ENCODE measurements at places on chromosomes 4 and X. TPM values are rescaled to one million over a fixed set of nuclear protein-coding genes. Genes with fewer than 3 reads are reported as not detected.
A peak's percentile ranks its signal among the peaks of the same experiment; 100 is the strongest.

The MAGEB1 gene
- not detected for polyA plus RNA-seq

The FRMD7 gene
- polyA plus RNA-seq: not detected

- peaks cover 5% of the 10 kb centered on the region for H3K4me1 ChIP-seq
- H3K4me3 ChIP-seq: no peak overlapping the region
- H3K27me3 ChIP-seq: peaks cover 24% of the 10 kb centered on the region
- H3K36me3 ChIP-seq: no peaks in the 10 kb centered on the region
- no peak overlapping the region for H3K27ac ChIP-seq
- DNase-seq: no peak
These were observed 62.7 kb upstream of the USP9X start for GRCh38 chrX:41022566-41022965.

- no peaks in the 10 kb centered on the region for H3K27me3 ChIP-seq
- H3K27ac ChIP-seq: no peak overlapping the region
- H3K4me3 ChIP-seq: peak overlapping the region; percentile 65
- H3K36me3 ChIP-seq: no peaks in the 10 kb centered on the region
These were observed 55.1 kb downstream of the NBDY start for GRCh38 chrX:56783996-56784620.

DNA sequence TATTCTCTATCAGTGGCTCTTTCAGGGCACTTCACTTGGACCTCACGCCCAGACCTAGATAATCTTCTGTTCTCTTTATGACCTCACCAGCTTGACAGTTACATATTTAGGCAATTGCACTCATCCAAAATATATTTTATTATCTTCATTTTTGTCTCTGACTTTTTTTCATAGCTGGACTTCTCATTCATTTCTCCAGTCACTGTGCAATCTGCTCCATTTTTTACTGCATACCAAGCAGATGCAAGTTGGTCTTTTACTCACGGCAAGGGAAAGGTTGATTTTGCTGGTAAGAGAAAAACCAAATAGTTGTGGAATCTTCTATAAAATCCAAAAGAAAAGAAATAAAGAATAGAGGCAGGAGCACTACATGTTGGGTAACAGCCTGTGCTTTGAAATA, 31.7 kb downstream of the MAD2L1 start:
- H3K4me3 ChIP-seq: no peak overlapping the region
- DNase-seq: no peak
- H3K27ac ChIP-seq: no peak overlapping the region

- no peaks in the 10 kb centered on the region for H3K27me3 ChIP-seq
- no peak overlapping the region for H3K4me3 ChIP-seq
- no peak overlapping the region for H3K27ac ChIP-seq
- no peaks in the 10 kb centered on the region for H3K4me1 ChIP-seq
These were observed 44.2 kb downstream of the CCNI start for GRCh38 chr4:77031544-77031943.

DNA sequence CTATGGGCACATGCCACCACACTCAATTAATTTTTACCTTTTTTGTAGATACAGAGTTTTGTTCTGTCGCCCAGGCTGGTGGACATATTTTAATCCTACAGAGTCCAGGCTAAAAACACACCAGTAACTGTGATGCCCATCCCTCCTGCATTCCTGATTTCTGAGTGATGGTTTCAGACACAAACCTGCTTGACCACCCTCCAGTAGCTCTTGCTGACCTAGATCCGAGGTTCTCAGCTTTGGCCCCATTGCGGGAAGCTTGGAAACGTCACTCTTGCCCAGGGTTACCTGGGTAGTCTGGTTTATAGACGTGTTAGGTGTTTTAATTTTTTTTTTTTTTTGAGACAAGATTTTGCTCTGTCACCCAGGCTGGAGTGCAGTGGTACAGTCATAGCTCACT, 7.5 kb downstream of the CD99 start:
- DNase-seq: no peak
- H3K27me3 ChIP-seq: no peaks in the 10 kb centered on the region
- H3K36me3 ChIP-seq: no peaks in the 10 kb centered on the region
- H3K4me1 ChIP-seq: peaks cover 62% of the 10 kb centered on the region
- no peak overlapping the region for H3K4me3 ChIP-seq
- no peak overlapping the region for H3K27ac ChIP-seq

DNA sequence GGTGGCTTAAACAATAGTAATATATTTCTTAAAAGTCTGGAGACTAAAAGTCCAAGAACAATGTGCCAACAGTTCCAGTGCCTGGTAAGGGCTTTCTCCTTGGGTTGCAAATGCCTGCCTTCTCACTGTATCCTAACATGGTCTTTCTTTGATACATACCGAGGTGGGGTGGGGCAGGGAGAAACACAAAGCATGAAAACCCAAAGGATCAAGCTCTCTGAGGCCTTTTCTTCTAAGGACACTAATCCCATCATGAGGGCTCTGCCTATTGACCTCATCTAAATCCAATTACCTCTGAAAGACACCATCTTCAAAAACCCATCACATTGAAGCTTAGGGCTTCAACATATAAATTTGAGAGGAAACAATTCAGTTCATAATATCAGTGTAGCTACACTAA, 311.3 kb downstream of the GRID2 start:
- H3K4me3 ChIP-seq: no peak overlapping the region
- no peaks in the 10 kb centered on the region for H3K4me1 ChIP-seq
- H3K27ac ChIP-seq: no peak overlapping the region
- no peaks in the 10 kb centered on the region for H3K27me3 ChIP-seq

- peaks cover 43% of the 10 kb centered on the region for H3K4me1 ChIP-seq
- H3K4me3 ChIP-seq: no peak overlapping the region
- H3K36me3 ChIP-seq: no peaks in the 10 kb centered on the region
These were observed 17.1 kb downstream of the USP46 start for GRCh38 chr4:52641854-52642563.
